Natural killer cell (primary cell): ENCODE measurements at places on chromosomes 11 and 22. TPM values are rescaled to one million over a fixed set of nuclear protein-coding genes. Genes with fewer than 3 reads are reported as not detected.

DNA sequence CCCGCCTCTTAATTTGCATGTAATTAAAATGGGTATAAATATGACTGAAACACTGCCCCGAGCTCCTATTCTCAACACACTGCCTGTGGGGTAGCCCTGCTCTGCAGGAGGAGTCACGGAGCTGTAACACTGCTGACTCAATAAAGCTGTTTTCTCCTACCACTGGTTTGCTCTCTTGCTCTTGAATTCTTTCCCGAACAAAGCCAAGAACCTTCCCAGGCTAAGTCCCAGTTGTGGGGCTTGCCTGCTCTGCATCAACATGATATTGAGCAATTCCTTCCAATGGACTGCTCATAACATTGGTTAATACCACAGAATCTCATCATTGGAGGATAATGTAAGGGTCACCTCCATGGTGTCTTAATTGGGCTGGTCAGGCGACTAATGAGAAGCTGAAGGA is 114.4 kb downstream of the FBXO7 start:
- H3K36me3 ChIP-seq: no peaks in the 10 kb centered on the region
- no peaks in the 10 kb centered on the region for H3K27me3 ChIP-seq
- no peak for DNase-seq
- no peak overlapping the region for H3K27ac ChIP-seq
- H3K4me3 ChIP-seq: no peak overlapping the region
- H3K4me1 ChIP-seq: no peaks in the 10 kb centered on the region

DNA sequence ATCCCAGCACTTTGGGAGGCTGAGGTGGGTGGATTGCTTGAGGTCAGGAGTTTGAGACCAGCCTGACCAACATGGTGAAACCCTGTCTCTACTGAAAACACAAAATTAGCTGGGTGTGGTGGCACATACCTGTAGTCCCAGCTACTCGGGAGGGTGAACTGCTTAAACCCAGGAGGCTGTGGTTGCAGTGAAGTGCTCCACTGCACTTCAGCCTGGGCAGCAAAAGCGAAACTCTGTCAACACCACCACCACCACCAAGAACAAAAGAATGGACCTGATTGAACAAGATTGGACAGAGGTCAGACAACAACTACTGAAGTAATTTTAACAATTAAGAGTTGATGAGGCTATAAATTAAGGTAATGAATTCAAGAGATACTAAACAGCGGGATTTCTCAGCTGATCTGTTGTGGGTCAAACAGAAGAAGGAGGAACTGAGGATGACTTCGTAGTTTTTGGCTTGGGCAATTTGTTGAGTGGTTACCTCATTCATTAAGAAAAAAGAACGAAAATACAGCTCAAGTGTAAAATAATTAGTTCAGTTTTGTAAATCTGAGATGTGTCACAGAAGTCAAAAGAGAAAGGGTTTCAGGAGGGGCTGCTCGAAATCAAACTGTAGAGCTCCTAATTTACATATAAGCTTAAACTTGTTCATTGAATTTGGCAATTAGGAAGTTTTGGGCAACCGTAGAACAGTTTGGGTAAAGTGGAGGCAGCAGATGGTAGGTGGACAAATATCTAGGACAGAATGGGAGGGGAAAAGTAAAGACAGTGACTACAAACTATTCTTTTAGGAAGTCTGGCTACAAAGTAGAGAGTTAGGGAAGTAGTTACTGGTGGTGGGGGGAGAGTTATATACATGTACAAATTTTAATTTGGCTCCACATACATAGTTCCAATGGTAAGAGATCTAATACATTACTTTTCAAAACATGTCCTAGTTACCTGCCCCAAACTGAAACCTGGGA is 4.5 kb downstream of the IL18 start:
- no peak for DNase-seq
- no peaks in the 10 kb centered on the region for H3K36me3 ChIP-seq
- H3K4me3 ChIP-seq: no peak overlapping the region
- H3K4me1 ChIP-seq: peaks cover 2% of the 10 kb centered on the region
- H3K27ac ChIP-seq: no peak overlapping the region
- H3K27me3 ChIP-seq: no peaks in the 10 kb centered on the region

The SYCE3 gene
- total RNA-seq: not detected

DNA sequence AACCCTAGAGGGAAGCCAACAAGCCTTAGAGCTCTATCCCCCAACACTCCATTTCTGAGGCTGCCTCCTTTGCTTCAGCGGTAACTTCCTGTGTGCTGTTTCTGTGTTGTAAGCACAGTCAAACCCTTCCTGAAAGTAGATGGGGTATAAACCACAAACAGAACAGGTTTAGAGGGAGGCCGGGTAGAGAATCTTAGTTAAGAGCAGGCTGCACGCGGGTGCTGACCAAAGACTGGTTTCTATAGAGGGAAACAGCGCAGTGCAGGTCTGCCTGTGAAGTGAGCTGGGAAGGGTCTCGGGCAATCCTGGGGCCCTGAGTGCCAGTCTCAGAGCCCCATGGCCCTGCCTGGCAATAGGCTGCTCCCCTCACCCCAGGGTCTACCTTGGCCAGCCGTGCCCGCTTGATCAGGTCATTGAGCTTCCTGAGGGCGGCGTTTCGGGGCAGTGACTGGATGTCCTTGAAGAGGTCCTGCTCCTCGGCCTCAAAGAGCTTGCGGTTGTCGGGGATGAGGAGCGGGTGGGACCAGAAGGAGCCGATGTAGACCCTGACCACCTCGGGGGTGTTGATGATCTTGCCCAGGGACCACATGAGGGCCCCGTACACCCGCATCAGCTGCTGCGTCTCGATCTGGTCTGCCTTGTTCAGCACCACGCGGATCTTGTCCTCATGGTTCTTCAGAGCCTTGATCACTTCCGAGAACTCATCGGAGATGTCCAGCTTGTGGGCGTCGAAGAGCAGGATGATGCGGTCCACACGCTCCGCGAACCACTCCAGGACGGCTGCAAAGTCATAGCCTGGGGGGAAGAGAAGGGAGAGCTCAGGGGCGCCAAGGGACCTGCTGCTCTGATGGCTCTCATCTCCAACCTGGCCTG is 15.3 kb upstream of the CDC42BPG start:
- H3K4me1 ChIP-seq: peaks cover 100% of the 10 kb centered on the region
- peak overlapping the region; percentile 23 for H3K4me3 ChIP-seq
- H3K27ac ChIP-seq: peak overlapping the region; percentile 94
- H3K36me3 ChIP-seq: peaks cover 30% of the 10 kb centered on the region
- DNase-seq: peak; percentile 88

The P2RY2 gene
- 0.90 TPM for total RNA-seq

- peaks cover 66% of the 10 kb centered on the region for H3K4me1 ChIP-seq
- H3K27me3 ChIP-seq: no peaks in the 10 kb centered on the region
- H3K4me3 ChIP-seq: no peak overlapping the region
- DNase-seq: peak; percentile 70
- peak overlapping the region; percentile 92 for H3K27ac ChIP-seq
Measured at GRCh38 chr11:128464878-128465450, 122.4 kb downstream of the ETS1 start.

The OR52N1 gene
- total RNA-seq: not detected

DNA sequence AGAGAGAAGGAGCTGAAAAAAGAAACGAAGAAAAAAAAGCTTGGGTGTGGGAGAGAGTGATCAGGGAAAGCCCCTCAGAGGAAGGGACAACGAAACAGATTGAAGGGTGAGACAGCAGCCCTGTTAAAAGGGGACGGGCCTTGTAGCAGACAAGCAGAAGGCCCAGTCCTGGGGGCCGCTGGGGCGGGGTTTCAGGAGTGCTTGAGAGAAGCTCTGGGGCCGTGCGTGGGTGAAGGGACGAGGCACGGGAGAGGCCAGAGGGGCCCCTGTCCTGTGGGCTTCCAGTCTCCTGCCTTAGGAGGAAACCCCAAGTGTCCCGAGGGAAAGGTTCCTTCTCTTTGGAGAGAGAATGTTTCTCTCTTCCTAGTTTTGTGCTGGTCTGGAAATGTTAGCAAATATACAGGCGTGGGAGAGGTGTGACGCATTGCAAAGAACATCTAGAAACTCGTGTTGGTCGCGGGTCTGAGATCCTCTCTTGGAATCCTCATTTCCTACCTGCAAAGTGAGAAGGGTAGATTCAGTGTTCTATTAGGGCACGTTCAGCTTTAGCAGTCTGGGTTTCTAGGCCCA is 28.6 kb downstream of the ADAMTS15 start:
- H3K4me1 ChIP-seq: no peaks in the 10 kb centered on the region
- no peaks in the 10 kb centered on the region for H3K27me3 ChIP-seq
- no peaks in the 10 kb centered on the region for H3K36me3 ChIP-seq
- no peak overlapping the region for H3K4me3 ChIP-seq
- no peak overlapping the region for H3K27ac ChIP-seq

DNA sequence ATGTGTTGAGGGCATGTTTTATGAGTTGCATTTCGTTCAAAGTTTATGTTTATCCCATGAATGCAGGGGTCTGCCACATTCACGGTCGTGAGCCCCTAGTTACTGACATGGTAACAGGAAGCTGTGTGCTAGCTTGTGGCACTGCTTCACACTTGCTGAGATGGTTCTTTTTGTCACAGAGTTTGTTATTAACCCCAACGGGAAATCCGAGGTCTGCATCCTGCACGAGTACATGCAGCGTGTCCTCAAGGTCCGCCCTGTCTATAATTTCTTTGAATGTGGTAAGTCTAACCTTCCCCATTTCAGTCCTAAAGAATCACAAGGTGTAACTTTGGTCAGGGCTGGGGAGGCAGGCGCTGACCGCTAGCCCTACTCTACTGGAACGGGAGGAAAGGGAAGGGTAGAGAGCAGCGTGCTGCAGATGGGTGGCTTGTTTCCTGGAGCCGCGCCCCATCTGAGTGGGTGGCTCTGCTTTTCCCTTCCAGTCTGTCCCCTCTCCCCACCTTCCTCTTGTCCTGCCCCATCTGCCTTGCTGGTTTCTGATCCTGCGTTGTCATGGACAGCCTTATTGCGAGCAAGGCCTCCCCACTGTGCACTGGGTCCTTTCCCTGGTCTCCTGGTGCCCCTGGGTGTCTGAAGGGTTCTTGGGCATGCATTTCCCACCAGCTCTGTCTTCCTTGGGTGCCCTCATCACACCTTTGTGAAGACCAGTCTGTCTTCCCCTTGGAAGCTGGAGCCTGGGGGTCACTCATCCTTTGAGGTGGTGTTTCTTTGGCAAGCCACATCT is 11.8 kb downstream of the DGCR8 start:
- peaks cover 70% of the 10 kb centered on the region for H3K4me1 ChIP-seq
- no peak overlapping the region for H3K27ac ChIP-seq
- H3K27me3 ChIP-seq: no peaks in the 10 kb centered on the region
- H3K36me3 ChIP-seq: peaks cover 87% of the 10 kb centered on the region
- peak; percentile 63 for DNase-seq

- H3K36me3 ChIP-seq: no peaks in the 10 kb centered on the region
- peak; percentile 78 for DNase-seq
- H3K27me3 ChIP-seq: no peaks in the 10 kb centered on the region
- H3K27ac ChIP-seq: no peak overlapping the region
- H3K4me3 ChIP-seq: no peak overlapping the region
Measured at GRCh38 chr11:44927174-44927661, 23.5 kb downstream of the TP53I11 start.

The CECR2 gene
- not detected for total RNA-seq

DNA sequence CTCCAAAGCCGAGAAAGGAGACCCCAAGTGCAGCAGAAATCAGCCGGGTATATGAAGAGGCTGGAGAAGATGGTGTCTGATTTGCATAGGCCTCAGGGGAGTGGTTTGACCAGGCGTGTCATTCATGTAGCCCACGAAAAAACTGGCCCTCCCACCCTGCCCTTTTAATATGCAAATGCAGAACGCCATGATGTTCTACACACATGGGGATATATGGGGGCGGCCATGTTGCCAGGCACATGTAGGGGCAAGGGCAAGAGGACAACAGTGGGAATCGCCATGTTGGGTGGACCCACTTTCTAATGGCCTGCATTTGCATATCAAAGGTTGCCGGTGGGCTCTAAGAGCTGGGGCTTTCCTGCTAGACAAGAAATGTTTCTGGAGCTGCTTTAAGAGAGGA is 86.4 kb downstream of the ISX start:
- no peak overlapping the region for H3K27ac ChIP-seq
- H3K4me3 ChIP-seq: no peak overlapping the region
- no peaks in the 10 kb centered on the region for H3K27me3 ChIP-seq
- H3K4me1 ChIP-seq: no peaks in the 10 kb centered on the region

DNA sequence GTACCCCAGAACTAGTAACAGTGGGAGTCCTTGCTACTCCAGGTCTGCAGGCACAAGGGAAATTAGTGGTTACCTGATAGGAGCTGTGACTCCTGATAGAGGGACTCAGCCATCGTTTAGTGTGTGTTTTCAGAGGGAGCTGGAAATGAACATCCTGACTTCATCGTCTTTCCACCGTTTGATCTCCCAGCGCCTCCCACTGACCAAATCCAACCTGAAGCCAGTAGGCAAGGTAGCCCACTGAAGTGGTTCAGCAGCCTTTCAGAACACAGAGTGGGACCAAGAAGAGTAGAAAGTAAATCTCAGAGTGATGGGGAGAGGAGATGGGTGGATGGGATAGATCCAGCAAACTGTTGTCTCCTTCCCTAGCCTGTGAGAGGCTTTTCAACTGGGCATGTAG is 385.9 kb downstream of the INSC start:
- no peaks in the 10 kb centered on the region for H3K27me3 ChIP-seq
- H3K36me3 ChIP-seq: no peaks in the 10 kb centered on the region
- no peak overlapping the region for H3K4me3 ChIP-seq
- no peak overlapping the region for H3K27ac ChIP-seq

DNA sequence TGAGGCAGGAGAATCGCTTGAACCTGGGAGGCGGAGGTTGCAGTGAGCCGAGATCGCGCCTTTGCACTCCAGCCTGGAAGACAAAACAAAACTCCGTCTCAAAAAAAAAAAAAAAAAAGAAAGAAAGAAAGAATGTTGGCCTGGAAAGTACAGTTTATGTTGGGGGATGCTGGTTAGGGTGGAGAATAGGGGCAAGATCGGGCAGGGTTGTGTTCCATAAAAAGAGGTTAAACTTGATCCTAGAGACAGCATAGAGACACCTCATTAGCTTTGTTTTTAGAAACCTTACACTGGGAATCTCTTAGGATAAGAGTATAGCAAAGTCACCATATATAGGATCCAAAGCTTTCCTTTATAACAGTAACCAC is 1.9 kb upstream of the FTH1 start:
- no peak overlapping the region for H3K4me3 ChIP-seq
- peaks cover 52% of the 10 kb centered on the region for H3K4me1 ChIP-seq
- H3K27ac ChIP-seq: no peak overlapping the region
- DNase-seq: no peak
- no peaks in the 10 kb centered on the region for H3K27me3 ChIP-seq

DNA sequence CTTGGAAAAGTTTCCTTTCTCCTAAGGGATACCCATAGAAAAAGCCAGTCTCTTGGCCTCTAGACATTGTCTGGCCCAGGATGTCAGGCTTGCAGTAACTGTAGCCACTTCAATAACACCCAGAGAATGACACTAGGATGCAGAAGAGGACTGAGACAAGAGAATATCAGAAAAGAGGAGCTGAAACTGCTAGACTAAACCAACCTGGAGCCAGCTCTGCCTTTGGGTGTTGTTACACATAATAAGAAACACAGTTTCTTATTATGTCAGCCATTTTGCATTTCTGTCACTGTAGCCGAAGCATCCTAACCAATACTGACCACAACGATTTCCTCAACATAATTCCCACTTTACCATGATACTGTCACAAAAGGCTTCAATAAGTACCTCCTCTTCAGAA is 72.2 kb upstream of the RCN1 start:
- no peak overlapping the region for H3K4me3 ChIP-seq
- no peak for DNase-seq
- no peak overlapping the region for H3K27ac ChIP-seq
- no peaks in the 10 kb centered on the region for H3K4me1 ChIP-seq

The SLC22A8 gene
- total RNA-seq: not detected
